ENCODE measurements at places on chromosomes 2 and 18. TPM values are rescaled to one million over a fixed set of nuclear protein-coding genes. Genes with fewer than 3 reads are reported as not detected.

KCMF1 gene
- 98.5 TPM for total RNA-seq

- DNase-seq = no peak
These were observed 96.4 kb upstream of the DNER start for GRCh38 chr2:229810786-229811185.

GRCh38 chr2:133061874-133062593 is 392.0 kb upstream of the LYPD1 start:
- no peak for DNase-seq

GAL3ST2 gene
- 1.0 TPM for total RNA-seq

- DNase-seq = no peak
These were observed 44.4 kb upstream of the HPCAL1 start for GRCh38 chr2:10258326-10258725.

MPHOSPH10 gene
- 61.9 TPM for total RNA-seq

- no peak for DNase-seq
These were observed 80.1 kb upstream of the NFATC1 start for GRCh38 chr18:79315596-79315995.

- DNase-seq = no peak
These were observed 114.6 kb upstream of the TEX51 start for GRCh38 chr2:126784045-126784444.

EEF1B2 gene
- total RNA-seq = 983 TPM

TMEFF2 gene
- total RNA-seq = not detected

- DNase-seq = no peak
These were observed 60.0 kb upstream of the ASAP2 start for GRCh38 chr2:9146646-9147045.

SP9 gene
- total RNA-seq = not detected

Data from activated CD4-positive, alpha-beta T cell treated with anti-CD3 and anti-CD28 coated beads for 36 hours (primary cell).